Lower lobe of right lung (tissue), 2 donors: ENCODE measurements at places on chromosomes 12 and 14. TPM values are rescaled to one million over a fixed set of nuclear protein-coding genes. Genes with fewer than 3 reads are reported as not detected.

Gene CD163L1
- total RNA-seq: 4.5 TPM

Gene PLCZ1
- not detected for total RNA-seq

Gene SERPINA9
- not detected for total RNA-seq

Gene HOXC11
- total RNA-seq: not detected

Gene ADCY6
- 42.7 TPM for total RNA-seq

Gene PHLDA1
- 12.2 TPM for total RNA-seq

Gene ZNF10
- total RNA-seq: 7.7 TPM

Gene RTN1
- total RNA-seq: 18.2 TPM
